ENCODE measurements at places on chromosomes 2 and 18.

DNA sequence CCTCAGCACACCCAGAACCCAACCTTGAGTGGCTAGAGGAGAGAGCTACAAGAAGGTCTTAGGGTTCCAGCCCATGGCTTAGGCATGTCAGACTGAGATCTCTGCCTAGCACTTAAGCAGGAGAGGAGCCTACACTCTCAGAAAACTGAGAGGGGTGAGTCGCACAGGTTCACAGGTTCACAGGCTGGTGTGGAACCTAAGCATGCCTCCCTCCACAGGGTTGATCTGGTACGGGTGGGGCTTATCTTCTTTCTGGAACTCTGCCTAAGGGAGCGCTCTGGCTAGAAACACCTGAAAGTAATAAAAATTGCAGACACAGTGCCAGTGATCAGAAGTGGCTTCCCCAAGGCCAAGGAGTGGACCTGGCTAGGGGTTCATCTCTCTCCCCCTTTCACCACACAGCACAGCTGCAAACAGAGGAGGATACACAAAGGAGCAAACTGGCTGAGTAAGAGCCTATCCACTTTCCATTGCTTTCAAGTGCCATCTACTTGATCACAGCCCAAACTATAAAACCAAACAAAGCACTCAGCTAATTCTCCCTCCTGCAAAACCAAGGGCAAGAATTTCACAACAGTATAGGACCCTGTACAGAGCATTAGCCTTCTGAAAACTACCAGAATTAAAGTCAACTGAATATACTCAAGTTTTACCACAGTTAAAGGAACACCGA lies 481.9 kb upstream of the SETBP1 start:
- no peak for DNase-seq

DNA sequence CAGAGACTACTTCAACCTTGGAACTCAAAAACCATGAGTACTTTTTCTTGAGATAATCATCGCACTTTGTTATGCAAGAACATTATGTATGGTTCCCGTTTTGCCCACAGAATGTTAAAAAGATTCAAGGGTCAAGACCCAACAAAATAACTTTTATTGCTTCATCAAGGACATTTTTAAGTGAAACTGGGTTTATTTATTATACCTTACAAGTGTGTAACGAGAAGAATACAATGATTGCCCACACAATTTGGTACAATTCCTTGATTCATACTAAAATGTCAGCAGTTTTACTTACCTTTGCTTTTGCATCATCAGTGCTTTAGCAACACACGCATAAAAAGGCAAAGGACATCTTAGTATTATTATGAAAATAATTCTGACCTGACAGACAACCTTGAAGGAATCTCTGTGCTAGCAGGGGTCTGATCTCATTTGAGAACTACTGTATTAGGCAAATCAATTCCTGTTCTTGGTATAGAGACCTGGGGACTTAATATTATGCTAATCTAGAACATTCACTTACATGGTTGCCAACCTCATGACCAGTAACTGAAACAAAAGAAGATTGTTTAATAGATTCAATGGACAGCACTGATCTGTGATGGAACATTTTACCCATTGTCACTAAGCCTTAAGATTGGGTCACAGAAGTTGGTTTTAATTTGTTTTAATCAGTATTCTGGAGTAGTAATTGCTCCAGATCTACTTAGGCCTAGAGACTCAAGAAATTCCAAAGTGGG lies 16.2 kb downstream of the CCDC88A start:
- no peak for DNase-seq

- DNase-seq, result no peak
Observed at GRCh38 chr2:18153741-18154140, 275.3 kb downstream of the KCNS3 start.

DNA sequence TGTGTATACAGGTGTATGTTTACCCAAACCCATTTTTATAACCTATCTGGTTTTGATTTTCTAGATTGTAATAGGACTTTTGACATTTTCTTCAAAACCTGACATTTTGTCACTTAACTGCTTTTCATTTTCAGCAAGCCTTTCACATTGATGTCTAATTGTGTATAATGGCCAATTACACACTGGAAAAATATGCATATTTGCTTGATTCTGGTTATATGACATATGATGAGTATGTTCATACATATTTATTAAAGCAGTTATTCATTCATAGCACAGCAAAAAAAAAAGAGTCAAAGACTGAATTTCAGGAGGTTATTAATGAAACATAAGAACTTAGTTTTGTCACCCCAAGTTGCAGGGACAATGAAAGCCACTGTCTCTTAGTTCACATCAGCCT lies 307.7 kb upstream of the TNP1 start:
- no peak for DNase-seq

GRCh38 chr2:185745864-185746859 lies 7.6 kb downstream of the FSIP2 start:
- DNase-seq, result no peak

DNA sequence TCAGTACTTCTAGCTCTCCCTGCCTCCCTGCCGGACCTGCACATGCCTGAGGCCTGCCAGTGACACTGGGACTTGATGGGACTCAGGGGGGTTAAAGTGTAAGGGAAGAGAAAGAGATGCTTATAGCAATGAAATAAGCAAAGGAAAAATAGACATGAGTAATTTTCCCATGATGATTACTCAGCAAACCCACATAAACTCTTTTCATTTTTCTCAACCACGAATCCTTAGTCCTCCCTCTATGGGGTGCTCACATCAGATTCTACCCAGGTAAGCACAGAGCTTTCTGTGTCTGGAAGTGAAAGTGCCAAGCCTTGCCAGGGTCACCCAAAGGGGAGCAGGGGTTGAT lies 44.8 kb upstream of the ANKRD62 start:
- no peak for DNase-seq

DNA sequence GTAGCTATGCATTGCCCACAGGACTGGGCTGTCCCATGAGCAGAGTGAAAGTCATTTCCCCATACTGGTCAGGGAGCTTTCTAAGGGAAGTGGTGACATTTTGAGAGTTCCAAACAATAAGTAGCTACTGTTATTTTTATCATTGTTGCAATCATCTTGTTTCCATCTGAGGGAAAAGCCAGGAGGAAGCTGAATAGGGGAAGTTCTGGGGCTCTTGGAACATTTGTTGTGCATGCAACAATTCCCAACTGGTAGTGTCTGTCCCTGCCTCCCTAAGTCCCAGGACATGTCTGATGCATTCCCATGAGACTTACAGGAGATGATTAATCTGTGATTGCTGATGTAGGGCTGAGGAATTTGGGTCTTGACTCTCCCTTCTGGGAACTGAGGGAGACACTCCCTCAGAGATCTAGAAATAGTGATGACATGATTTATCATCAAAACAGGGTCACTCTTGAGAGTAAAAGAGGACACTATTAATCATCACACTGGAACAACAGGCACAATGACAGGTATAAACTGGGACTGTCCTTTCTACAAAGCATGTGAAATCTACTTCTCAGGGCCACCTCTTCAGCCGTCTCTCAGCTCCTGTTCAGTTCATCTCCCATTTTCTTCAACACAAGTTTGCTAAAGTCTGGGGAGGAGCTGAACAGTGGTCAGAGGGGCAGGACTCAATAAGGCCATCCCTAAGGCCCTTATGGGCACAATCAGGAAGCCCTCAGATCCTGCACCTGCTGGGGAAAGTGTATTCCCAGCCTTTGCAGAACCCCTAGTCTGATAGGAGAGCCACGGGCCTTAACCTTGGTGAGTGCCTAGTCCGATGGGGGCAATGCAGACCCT lies 28.0 kb upstream of the MARCO start:
- DNase-seq, result no peak

- no peak for DNase-seq
Observed at GRCh38 chr2:56263876-56264275, 80.1 kb downstream of the CCDC85A start.

DNA sequence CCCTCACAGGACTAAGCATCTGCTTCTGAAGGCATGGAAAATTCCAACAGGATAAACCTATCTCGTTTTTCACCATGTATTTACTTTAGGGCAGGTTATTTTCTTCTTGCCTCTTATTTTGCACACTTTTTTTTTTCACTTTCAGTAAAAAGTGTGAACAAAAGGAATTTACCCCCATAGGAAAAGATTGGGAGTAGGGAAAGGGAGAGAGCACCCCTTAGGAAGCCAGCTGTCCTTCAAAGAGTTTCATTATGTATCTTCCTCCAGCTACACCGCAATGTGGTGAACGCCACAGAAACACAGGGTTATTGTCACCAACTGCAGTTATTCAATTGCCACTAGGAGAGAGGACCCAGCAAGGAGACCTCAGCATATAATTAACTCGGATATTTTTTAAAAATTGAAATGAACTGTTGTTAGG lies 286.2 kb upstream of the VRK2 start:
- no peak for DNase-seq

DNA sequence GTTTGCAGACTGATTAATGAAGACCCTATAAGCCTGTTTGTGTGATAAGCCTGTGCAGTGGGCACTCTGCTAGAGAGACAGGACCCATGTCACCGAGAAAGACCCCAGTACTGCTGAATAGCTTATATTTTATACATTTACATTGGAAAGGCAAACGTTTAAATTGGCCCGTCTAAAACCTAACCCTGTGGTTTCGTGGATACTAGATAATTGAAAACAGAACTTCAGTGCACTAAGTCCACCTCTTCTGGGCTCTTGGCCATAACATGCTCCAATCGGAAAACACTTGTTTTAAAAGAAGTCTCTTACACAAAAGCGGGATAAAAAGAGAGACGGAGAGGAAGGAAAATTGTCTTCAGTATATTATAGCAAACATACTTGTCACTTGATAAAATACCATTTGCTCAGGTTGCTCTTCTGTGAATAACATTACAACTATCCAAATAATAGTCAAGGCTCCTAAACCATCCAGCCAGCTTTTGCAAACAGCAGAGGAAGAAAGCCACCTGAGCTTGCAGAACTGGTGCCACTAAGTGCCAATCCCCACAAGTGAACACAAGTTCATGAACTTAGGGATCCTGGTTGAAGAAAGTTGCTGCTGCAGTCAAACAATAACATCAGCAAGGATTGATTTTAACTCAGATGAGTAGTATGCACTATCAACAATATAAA lies 218.4 kb upstream of the FN1 start:
- DNase-seq, result no peak
